ENCODE measurements at places on chromosomes 5 and 9.
A peak's percentile ranks its signal among the peaks of the same experiment; 100 is the strongest.

- DNase-seq = no peak
These were observed 1.7 kb downstream of the PTAR1 start for GRCh38 chr9:69757996-69758675.

DNA sequence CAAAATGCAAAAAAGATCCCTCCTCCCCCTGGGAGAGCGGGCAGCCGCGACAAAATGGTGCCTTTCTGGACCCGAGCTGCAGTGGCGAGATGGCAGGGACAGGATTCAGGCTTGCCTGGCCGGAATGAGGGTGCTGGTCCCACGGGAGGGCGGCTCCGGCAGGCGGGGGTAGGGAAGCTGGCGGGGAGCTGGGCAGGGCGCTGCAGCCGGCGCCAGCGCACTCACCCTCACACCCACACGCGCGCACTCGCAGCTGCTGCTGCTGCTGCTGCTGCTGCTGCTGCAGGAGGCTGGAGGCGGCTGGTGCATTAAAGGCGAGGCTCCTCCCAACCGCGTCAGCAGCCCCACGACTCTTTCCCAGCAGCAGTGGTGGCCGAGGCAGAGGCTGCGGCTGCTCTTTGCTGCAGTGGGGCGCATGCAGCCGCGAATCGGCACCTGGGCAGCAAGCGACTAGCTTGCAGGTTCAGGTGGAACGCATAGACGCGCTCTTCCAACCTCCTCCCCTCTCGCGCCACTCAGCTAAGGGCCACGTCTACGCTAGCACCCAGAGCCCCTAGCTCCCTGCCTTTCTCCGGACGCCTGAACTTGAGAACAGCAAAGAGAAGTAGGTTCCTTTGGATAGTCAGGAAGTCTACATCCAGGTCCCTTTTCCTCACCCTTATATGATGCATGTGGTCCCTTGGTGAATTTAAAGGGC lies at the start of gene PPP2R2B:
Gene PPP2R2B, minus strand, starts transcription at position 282 of the 697 bp plus-strand sequence.
- DNase-seq = peak; percentile 30

GRCh38 chr5:135705941-135706466 lies 127.2 kb upstream of the CXCL14 start:
- DNase-seq = no peak

GRCh38 chr5:92637960-92638359 lies 943.1 kb downstream of the NR2F1-AS1 start:
- no peak for DNase-seq

DNA sequence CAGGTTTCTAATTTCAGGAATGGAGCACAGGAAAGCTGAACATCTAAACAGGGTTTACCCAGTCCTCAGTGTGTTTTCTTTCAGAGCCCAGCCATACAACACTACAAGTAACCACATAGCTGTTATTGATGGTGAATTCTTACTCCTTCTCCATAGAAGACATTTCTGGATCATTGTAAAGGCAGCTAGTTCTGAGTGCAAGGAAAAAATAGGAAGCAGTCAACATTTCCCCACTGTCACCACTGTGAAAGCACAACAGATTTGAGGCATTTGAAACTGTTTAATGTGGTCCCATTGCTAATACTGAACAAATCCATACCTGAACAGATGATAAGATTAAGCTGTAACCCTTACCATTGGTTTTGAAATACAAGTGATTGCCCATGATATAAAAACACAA lies 145.0 kb upstream of the PCA3 start:
- DNase-seq = no peak

DNA sequence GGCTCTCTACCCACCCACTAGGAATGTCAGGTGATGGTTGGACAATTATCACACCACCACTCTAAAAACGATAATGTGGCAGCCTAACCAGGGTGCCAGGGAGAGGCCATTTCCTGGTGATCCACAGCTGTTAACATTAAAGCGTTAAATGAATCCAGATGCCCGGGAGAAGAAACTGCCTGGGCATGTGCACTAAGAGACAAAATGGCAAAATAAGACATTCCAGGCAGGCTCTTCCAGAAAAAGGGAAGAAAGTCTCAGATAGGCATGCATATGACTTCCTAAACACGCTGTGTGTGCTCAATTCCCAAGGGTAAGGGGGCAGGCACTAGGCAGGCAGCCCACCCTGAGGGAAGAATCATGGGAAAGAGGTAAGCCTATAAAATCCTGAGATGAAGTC lies 4.6 kb upstream of the TXN start:
- no peak for DNase-seq

GRCh38 chr5:98602534-98603112 lies 170.8 kb upstream of the RGMB start:
- no peak for DNase-seq

DNA sequence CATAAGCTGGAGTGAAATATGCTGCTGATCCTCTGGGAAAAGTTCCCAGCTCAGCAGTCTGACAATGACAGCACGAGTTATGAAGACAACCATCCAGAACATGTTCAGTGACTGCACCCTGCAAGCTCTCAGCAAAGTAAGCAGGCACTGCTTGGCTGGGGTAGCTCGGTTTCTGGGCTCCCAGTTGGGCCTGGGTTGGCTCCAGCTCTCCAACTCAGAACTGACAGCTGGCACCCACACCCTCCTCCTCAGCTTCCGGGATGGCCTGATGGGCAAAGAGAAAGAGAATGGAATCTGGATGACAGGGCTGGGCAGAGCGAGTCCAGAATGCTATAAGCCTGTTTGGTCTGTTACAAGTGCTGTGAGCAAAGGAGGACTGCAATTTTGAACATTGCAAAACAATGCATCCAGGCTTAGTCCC lies 185.0 kb downstream of the CSNK1G3 start:
- no peak for DNase-seq

DNA sequence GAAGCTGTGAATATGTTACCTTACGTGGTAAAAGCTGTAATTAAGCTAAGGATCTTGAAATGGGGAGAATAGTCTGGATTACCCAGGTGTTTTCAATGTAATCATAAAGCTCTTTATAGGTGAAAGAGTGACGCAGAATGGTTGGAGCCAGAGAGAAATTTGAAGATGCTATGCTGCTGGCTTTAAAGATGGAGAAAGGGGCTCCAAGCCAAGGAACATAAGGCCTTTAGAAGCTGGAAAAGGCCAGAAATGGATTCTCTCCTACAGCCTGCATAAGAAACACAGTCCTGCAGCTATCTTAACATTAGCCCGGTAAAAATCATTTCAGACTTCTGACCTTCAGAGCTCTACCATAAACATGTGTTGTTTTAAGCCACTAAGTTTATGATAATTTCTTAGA lies 243.3 kb upstream of the VLDLR start:
- no peak for DNase-seq

DNA sequence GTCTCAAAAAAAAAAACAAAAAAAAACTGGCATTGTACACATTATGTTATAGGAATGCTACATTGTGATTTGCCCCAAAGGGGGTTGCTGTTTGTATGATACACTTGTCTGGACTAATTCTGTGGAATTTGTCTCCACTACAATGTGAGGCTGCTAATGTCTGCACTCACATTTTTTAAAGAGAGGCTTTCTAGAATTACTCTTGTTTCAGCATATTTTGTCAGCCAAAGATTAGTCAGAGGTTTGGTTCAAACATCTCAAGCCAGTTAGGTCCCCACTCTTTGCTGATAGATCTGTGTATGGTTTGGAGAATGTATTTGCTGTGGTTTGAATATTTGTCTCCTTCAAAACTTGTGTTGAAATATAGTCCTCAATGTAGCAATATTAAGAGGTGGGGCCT lies 59.3 kb upstream of the ZNF169 start:
- DNase-seq = no peak
